ENCODE measurements at places on chromosomes 3 and 15. TPM values are rescaled to one million over a fixed set of nuclear protein-coding genes. Genes with fewer than 3 reads are reported as not detected.
A peak's percentile ranks its signal among the peaks of the same experiment; 100 is the strongest.

- DNase-seq = no peak
Measured at GRCh38 chr3:152349392-152349791, 80.7 kb downstream of the MBNL1 start.

DNA sequence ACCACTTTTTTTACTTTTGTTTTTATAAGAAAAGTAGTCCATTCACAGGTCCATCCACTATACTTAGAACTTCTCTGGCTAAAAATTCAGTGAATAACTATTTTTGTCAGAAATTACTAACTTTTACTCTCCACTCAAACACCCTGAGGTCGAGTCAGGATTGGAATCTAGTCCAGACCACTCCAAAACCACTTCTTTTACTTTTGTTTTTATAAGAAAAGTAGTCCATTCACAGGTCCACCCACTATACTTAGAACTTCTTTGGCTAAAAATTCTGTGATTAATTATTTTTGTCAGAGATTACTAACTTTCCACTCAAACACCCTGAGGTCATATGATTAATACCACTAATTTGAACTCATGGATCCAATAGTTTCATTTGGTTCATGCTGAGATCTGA lies 239.4 kb downstream of the RORA start:
- no peak for DNase-seq

DNA sequence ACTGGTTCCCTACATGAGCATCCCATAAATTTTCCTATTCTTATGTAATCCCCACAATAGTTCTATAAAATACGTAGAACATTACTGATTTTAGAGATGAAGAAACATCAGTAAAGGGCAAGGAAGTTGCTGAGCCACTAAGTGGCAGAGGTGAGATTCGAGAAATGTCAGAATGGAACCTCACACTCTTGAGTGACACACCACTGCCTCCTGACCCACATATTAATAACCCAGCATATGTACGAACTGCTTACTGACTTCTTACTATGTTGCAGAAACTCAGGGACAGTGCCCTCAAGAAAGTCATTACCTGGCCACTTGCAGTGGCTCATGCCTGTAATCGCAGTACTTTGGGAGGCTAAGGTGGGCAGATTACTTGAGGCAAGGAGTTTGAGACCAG lies 1022.4 kb downstream of the FHIT start:
- DNase-seq = no peak

- peak; percentile 60 for DNase-seq
Measured at GRCh38 chr3:128287216-128287615, 133.9 kb downstream of the EEFSEC start.

GRCh38 chr3:178003756-178004155 lies 532.5 kb upstream of the KCNMB2 start:
- no peak for DNase-seq

DNA sequence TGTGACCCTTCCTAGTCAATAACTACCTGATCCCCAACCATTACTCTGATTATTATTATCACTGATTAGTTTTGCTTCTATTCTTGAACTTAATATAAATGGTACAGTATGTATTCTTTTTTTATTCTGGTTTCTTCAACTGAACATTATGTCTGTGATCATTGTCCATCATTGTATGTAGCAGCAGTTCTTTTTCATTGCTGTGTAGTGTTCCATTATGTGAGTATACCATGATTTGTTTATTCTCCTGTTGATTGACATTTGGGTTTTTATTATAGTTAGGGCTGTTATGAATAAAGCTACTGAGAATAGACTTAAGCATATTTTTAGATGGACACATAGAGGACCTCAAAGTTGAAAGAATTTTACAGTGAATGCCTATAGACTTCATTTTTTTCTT lies 2.7 kb downstream of the KIF15 start:
- no peak for DNase-seq

- DNase-seq = peak; percentile 83
Measured at GRCh38 chr15:84633311-84634227, 20.5 kb downstream of the WDR73 start.

DNA sequence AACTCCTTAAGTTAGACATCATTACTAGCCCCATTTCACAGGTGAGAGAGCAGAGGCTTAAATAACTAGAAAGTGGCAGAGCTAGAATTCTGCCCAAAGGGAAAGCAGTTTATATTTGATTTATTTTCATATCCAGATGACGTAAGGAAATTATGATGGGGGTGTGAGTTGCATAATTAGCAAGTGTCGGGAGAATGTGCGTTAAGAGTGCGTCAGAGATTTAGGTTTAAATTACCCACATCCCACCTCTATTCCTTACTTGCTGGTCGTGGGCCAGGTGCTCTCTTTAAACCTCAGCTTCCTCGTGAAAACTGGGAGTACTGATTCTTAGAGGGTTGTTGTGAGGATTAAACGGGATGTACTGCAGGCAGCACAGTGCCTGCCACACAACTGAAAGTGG lies 32.3 kb downstream of the FSTL1 start:
- no peak for DNase-seq

- DNase-seq = peak; percentile 72
Measured at GRCh38 chr15:89494941-89495637, 1.3 kb downstream of the RHCG start.

- no peak for DNase-seq
Measured at GRCh38 chr3:50562861-50563260, 4.7 kb downstream of the C3orf18 start.

DNA sequence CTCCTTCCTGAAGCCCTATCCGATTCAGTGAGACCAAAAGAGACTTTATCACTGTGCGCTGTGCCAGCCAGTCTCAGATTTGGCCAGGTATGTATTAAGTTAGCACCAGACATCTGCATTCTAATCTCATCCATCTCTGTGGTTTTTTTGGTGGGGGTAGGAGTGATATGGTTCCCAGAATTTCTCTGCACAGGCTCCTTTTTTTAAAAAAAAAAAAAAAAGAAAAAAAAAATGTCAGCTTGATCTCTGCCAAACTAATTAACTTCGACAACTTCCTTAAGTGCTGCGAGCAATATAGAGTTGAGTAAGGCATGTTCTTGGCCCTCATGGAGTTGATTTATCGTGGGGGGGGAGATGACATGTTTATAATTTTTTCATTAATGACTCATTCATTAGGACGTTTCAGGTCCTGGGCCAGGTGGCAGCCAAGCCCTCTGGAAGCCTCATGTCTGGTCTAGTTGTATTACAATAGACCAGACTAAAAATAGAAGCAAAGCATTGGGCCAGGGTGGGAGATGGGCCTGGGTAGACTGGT lies 12.9 kb downstream of the SLCO3A1 start:
- DNase-seq = no peak

GRCh38 chr15:71079208-71080044 lies 35.8 kb upstream of the THSD4 start:
- DNase-seq = no peak

DNA sequence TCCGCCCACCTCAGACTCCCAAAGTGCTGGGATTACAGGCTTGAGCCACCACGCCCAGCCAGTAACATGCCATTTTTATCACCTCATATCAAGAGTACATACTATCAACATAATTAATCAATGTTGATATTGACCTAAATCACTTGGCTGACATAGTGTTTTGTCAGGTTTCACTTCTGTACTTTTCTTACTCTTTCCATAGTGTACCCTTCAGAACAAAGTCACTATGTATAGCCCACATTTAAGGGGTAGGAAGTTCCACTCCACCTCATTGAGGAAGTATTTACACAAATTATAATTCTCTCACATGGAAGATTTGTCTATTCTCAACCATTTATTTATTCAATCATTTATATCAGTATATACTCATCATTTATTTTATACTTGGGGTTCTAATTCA lies 145.2 kb downstream of the STAG1 start:
- no peak for DNase-seq

GRCh38 chr3:184323696-184324095 lies 9.3 kb downstream of the EIF4G1 start:
- peak; percentile 19 for DNase-seq

DNA sequence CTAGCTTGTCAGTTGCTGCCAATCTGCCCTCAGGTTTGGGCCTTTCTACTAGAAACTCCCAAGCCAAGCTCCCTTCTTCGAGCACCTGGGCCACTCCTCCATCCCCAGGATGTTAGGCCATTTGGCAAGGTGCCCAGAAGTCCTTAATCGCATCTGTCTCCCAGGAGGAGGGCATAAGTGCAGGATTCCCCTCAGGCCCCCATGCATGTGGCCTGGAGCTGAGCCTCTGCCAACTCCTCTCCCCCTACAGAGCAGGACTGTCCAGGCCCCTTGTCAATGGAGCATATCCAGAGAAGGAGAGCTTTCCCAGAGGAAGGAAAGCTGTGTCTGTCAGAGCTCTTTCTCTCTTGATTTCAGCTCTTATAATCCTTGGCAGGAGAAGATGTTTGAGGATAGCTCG lies 182.6 kb upstream of the ROPN1 start:
- DNase-seq = peak; percentile 8

GRCh38 chr3:65878831-65879230 lies 159.9 kb downstream of the MAGI1 start:
- no peak for DNase-seq

DNA sequence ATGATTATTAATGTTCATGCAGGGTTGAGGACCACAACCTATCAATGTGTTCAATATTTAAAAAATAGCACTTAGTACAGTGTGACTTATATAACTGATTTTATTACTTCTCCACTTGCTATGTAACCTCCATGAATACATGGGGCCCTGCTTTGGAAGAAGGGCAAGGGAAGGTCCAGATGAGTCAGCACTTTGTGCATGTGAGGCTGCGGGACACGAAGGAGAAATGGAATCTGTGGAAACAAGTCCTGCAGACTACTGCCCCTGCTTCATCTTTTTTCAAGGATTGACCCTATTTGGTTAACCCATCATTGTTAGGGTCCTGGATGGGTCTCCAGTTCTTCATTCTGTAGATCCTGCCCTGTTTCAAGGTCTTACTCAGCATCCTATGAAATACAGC lies 1.6 kb downstream of the NXPE3 start:
- peak; percentile 37 for DNase-seq

DNA sequence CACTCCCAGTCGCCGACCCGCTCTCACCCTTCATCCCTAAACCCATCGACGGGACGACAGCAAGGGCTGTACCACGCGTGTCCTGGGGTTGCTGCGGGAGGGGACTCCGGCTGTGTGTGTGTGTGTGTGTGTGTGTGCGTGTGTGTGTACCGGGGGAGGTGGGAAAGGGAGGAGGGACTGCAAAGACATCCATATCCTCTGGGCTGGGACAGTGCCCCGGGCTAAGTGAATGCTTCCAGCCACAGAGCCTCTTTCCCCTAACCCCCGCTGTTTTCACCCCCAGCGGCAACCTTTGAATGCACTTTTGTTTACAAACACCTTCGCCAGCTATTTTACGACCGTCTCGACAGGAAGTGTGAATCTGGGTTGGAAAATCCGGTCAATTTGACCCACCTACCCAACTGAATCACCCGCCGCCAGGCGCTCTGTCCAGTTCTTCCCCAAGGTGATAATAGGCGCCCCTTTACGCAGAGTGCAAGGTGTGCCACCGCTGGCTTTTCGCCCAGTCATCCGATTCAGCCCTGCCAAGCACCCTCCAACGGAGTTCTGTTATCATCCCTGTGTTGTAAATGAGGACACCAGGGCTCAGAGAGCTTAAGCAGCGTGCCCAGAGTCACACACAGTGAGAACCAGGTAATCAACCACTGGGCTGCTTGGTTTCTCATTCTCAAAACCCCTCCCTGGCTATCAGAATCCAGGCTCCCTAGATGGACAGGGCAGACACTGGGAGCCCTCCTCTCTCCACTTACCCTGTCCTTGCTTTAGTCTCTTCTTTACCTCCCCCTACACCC lies 739 bp upstream of the AMOTL2 start:
- peak; percentile 80 for DNase-seq

GRCh38 chr3:100009276-100010086 lies 104.8 kb downstream of the FILIP1L start:
- DNase-seq = no peak

DNA sequence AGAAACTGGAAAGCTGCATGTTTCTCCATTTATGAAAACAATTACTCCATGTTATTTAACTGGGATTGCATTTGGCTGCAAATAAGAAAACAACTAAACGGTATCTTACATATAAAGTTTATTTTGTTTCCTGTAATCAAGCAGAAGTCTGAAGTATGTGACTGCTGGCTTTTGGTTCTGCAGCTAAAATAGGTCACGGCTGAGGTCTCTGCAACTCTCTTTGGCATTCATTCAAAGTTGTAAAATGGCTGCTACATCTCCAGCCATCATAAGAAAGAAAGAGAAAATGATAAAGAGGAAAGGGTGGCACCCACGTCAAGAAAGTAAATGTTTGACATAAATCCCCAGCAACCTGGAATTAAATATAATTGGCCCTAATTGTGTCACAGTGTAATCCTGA lies 406.1 kb downstream of the TBC1D5 start:
- no peak for DNase-seq

DNA sequence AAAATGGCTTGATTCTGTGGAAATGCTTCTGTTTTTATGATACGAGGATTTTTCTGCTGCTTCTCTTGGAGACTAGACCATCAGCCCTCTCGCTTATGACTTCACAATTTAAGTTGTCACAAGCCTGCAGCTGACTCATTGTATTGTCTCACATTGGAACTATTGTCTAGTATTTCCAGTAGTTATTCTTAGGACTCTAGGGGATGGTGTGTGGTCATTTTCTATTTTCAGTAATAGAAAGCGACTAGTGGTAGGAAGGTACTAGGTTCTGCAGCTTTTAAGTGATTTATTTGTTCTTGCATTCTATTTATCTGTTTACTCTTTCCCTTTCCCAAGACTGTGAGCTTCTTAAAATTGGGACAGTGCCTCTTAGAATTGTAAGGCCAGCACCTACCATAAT lies 66.3 kb upstream of the CRTC3 start:
- no peak for DNase-seq

DNA sequence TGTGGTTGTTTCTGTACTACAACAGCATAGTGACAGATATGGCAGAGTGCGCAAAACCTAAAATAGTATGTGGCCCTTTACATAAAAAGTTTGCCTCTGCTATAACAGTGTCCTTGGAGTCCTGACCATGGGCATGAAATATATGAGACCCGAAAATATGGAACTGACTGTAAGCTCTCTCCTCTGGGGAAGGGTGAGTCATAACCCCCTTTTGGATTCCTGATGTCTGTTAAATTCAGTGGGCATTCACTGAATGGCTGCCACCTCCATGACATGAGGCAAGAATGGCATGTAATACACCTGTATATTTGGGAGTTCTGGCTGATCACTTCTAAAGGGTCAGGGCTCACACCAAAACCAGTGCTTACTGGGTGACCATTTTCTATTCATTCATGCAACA lies 6.1 kb downstream of the TBC1D2B start:
- DNase-seq = no peak

FBXL22 gene
- 0.26 TPM for total RNA-seq

ROPN1B gene
- total RNA-seq = 0.41 TPM

MNS1 gene
- total RNA-seq = 0.52 TPM

DET1 gene
- total RNA-seq = 7.7 TPM

NAA50 gene
- total RNA-seq = 149 TPM

TMC3 gene
- total RNA-seq = not detected

C3orf85 gene
- not detected for total RNA-seq

FAM174B gene
- 26.8 TPM for total RNA-seq

CFAP91 gene
- total RNA-seq = 1.8 TPM

KNG1 gene
- total RNA-seq = not detected

PLA1A gene
- total RNA-seq = not detected

MELTF gene
- 4.8 TPM for total RNA-seq

TMOD2 gene
- 1.2 TPM for total RNA-seq

NR2E3 gene
- total RNA-seq = 0.33 TPM

STRA6 gene
- total RNA-seq = 10.3 TPM

CCDC33 gene
- total RNA-seq = 4.8 TPM

All from H7 (cell line).